Endothelial cell of umbilical vein (primary cell): ENCODE measurements at places on chromosomes 5 and 9.
A peak's percentile ranks its signal among the peaks of the same experiment; 100 is the strongest.

GRCh38 chr5:127892467-127893207 is 189.4 kb downstream of the CCDC192 start:
- peak; percentile 68 for DNase-seq

DNA sequence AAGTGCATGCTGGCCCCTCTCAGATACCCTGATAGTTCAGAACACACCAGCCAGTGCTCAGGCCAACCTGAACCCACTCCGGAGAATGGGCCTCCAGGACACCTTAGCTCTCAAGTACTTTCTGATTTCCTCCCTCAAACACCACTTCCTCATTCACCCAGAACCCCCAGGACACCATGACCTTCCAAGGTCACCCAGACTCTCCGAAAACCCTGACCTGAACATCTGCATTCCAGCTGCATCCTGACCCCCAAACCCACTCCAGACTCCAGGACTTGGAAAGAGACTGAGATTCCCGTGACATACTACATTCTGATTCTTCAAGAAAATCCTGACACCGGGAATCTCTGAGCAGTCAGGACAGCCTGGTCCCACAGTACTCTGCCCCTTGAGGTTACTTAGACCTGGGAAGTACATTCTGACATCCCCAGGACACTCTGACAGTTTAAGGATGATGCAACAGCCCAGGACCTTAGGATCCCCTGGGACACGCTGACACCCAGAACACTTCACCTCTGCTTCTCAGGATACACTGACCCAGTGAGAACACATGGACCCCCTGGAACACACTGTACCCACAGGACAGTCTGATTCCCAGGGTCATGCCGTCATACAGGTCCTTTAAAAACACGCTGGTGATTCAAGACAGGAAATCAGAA is 747 bp upstream of the PROP1 start:
- no peak for DNase-seq

- DNase-seq: no peak
Measured at GRCh38 chr9:34177593-34178435, 1.0 kb upstream of the UBAP1 start.

- DNase-seq: peak; percentile 46
Measured at GRCh38 chr5:157651623-157652376, 438 bp downstream of the SOX30 start.

- DNase-seq: peak; percentile 7
Measured at GRCh38 chr5:112004867-112005622, 248.1 kb upstream of the NREP start.

GRCh38 chr5:17966640-17967402 is 332.6 kb downstream of the TAF11L14 start:
- no peak for DNase-seq

- no peak for DNase-seq
Measured at GRCh38 chr5:156330141-156330870, 3.3 kb downstream of the SGCD start.

GRCh38 chr5:144219869-144220268 is 49.2 kb downstream of the KCTD16 start:
- DNase-seq: no peak

GRCh38 chr5:113683211-113683610 is 169.7 kb downstream of the YTHDC2 start:
- DNase-seq: no peak

- no peak for DNase-seq
Measured at GRCh38 chr5:126483156-126483555, 59.9 kb downstream of the GRAMD2B start.

GRCh38 chr9:82560036-82560435 is 502.9 kb downstream of the RASEF start:
- no peak for DNase-seq

DNA sequence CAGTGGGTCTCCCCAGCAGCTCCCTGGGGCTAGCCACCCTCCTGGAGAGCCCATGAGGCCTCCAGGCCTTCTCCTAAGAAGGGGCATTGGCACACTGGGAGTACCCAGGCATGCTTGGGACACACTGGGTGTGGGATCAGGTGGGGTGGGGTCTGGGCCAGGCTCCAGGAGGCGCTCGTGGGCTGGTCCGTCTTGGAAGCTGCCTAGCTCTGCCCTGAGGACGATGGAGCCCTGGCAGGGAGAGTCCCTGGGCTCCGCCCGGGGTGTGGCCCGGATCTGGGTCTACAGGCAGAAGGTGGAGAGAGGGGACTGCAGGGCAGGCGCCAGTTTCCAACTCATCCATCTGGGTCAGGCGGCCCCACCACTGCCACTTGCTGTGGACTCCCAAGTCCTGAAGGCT is 2.4 kb downstream of the PRRX2 start:
- DNase-seq: no peak

GRCh38 chr9:117284414-117284813 is 130.4 kb downstream of the ASTN2 start:
- no peak for DNase-seq

DNA sequence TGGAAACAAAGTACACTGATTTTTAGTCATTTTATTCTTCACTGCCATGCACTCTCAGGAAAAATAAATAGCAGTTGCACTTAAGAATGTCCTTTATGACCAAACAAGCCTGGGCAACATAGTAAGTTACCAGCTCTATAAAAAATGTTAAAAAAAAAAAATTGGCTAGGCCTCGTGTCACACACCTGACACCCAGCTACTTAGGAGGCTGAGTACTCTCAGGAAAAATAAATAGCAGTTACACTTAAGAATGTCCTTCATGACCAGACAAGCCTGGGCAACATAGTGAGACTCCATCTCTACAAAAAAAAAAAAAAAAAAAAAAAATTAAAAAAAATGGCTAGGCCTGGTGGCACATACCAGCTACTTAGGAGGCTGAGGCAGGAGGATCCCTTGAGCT is 304.6 kb downstream of the SLCO4C1 start:
- DNase-seq: no peak

GRCh38 chr5:169006842-169007790 is 293.8 kb downstream of the SLIT3 start:
- DNase-seq: no peak

DNA sequence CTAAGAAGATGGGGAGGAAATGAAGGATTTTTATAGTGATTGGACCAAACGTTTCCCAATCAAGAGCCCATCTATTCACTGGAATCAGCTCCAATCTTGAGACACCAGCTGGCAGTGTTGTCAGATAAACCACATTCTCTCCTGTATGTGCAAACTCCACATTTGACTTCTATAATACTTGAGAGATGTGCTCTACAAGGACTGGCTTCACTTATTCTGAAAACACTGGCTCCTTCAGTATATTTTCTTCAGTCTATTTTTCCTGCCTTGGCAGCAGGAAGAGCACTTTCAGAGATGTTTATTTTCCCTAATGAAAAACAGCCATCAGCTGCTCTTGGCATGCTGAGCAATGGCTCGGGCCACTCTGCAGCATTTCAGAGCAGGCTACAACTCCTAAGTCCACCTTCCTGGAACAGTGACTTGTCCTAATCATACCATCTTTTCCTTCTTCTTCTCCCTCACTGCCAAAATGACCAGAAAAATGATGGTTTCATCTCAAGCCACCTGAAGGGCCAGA is 96.9 kb upstream of the FSTL4 start:
- peak; percentile 6 for DNase-seq

GRCh38 chr5:87359106-87359505 is 53.6 kb downstream of the CCNH start:
- no peak for DNase-seq

DNA sequence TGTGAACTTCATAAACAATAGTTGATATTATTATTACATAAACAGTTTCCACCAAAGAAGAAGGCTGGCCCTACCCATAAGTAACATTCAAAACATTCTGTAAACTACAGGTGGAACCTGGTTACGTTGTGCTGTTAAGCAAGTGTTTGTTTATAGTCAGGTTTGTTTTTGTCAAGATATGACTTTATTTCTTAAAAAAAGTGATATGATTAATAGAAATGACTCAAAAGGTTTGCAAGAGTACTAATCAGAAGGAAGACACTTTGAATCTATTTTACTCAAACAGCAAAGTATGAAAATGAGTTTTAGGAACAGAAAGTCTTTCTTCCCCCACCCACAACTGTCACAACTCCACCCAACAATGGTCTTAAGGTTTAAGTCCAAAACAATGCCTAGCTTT is 220.8 kb downstream of the PLK2 start:
- DNase-seq: no peak
